C1 segment of cervical spinal cord (tissue), 14 donors: ENCODE measurements at places on chromosomes 7 and 10.

DNA sequence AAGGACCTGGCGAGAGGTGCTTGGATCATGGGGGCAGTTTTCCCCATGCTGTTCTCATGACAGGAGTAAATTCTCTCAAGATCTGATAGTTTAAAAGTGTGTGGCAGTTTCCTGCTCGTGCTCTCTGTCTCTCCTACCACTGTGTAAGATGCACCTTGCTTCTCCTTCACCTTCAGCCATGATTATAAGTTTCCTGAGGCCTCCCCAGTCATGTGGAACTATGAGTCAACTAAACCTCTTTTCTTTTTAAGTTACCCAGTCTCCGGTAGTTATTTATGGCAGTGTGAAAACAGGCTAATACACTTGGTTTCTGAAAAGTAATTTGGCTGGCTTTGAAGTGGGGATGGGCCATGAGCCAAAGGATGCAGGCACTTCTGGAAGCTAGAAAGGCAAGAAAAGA lies 268.0 kb upstream of the KAT6B start:
- DNase-seq = no peak

DNA sequence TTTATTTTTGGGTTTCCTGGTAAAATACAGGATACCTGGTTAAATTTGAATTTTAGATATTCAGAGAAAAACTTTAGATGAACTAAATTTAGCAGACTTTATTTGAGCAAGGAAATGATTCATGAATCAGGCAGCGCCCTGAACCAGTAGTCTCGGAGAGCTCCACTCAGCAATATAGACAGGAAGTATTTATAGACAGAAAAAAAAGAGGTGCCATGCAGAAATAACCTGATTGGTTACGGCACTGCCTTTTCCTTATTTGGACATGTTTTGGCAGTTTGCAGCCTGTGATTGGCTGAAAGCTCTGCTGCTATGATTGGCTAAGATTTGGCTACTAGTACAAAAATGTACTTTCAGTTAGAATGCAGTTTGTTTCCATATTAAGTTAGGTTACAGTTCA lies 198.3 kb upstream of the DKK1 start:
- no peak for DNase-seq

- DNase-seq = no peak
These were observed 294.3 kb downstream of the BBS9 start for GRCh38 chr7:33423646-33424020.

DNA sequence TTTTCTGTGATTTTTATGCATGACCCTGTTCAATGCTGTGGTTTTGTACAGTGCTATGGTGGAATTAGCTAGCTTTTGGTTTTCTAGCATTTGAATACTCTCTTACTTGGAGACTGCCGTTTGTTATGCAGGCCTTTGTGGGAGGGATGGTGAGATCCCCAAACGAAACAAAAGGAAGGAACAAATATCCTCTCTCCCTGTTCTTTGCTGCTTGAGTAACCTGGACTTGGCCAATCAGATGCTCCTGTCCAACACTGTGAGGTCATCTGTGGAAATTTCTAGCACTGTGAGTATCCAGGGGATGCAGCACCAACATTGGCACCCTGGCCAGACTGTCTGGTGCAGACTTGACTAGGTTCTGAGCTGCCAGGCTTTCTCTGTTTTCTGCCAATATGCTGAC lies 314.4 kb downstream of the ANKRD30A start:
- no peak for DNase-seq

GRCh38 chr10:16234916-16235315 lies 201.9 kb upstream of the PTER start:
- DNase-seq = no peak

- no peak for DNase-seq
These were observed 36.1 kb downstream of the STK32C start for GRCh38 chr10:132271458-132272230.

- DNase-seq = no peak
These were observed 116.9 kb downstream of the LRMDA start for GRCh38 chr10:75548356-75548755.

DNA sequence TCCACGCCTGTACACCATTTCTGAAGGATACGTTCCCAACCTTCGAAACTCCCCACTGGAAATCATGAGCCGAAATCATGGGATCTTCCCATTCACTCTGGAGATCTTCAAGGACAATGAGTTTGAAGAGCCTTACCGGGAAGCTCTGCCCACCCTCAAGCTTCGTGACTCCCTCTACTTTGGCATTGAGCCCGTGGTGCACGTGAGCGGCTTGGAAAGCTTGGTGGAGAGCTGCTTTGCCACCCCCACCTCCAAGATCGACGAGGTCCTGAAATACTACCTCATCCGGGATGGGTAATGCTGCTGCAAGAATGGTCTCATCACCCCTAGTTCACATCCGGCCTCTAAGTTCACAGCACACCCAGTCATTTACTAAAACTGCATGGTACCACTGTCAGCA lies 30.3 kb downstream of the PLA2G12B start:
- DNase-seq = no peak

- no peak for DNase-seq
These were observed 67.9 kb upstream of the SRRM3 start for GRCh38 chr7:76133839-76134238.

GRCh38 chr7:2411815-2412586 lies 8.6 kb downstream of the CHST12 start:
- DNase-seq = no peak

GRCh38 chr10:113243311-113243710 lies 293.3 kb downstream of the TCF7L2 start:
- DNase-seq = no peak

GRCh38 chr7:133958822-133959221 lies 168.3 kb upstream of the LRGUK start:
- no peak for DNase-seq

- no peak for DNase-seq
These were observed 2.7 kb downstream of the SND1 start for GRCh38 chr7:127654404-127655394.

DNA sequence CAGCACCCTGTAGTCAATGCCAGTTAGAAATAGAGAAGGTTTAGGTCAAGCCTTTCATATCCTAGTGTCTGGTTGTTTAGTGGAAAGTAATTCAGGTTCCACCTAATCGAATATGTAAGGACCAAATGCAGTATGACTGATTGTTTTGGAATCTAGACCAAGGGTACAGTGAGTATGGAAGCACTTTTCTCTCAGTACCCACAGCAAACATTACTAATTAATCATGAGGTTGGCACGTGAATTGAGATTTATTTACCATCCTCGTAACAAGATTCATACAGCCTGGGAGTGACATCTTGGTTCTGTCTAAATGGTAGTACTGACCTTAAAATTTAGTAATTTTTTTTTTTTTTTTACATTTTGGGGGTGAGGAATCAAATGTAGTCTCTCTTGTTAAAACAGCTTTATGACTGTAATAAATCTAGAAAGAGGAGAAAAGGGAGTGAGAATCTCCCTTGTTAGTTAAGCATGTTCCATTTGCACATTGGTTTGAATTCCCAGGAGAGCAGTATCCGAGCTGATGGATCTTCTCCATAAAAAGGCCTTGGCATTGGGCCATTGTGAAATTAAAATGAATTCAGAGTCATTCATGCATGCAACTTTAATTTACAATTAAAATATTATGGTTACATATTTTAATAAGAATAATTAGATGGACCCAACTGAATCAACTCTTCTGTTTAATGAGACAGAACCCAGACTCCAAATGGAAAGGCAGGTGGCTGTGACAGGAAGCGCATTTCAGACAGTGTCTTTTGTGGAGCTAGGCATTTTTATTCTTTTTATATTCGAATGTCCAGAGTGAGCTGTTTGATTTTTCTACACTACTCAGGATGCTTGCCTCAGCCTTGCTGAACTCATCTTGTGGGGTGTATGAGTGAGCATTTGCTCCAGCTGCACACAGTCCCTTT lies 57.6 kb downstream of the SNX10 start:
- no peak for DNase-seq

- no peak for DNase-seq
These were observed 101.0 kb upstream of the AGR3 start for GRCh38 chr7:16982640-16983350.

DNA sequence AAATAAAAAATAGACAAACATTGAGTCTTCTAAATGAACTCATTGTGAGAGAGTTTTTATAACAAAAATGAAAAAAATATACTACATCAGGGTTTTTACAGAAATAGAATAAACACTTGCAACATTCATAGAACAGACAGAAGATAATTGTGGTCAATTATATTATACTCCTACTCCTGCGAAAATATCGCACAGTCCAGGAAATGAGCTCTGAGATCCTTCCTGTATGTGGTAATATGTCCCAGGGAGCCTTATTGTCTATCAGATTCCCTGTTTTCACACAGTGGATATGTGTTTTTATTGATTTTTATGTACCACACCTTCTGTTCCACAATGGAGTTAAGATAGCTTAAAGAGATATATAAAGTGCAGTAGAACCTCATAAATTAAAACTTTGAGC lies 27.5 kb upstream of the RELN start:
- no peak for DNase-seq

DNA sequence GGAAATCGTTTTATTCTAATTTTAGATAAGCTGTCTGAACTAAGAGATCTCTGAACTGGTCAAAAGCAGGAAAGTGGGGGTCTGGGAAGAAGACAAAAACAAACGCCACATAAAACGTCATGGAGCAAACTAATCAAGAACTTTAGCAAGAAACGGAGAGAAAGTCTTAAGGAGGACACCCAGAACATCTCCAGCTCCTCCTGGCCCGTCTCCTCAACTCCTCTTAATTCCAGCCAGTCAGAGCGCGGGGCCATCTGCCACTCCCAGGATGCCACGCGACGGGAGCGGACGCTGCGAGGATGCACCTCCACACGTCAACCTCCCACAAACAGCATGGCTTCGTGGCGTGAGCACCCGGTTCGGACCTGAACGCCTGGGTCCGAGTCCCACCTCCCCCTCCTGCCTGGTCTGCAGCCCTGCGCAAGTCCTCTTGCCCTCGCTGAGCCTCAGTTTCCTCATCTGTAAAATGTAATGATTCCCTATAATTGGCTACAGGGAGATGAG lies 598 bp downstream of the MMS19 start:
- DNase-seq = no peak

DNA sequence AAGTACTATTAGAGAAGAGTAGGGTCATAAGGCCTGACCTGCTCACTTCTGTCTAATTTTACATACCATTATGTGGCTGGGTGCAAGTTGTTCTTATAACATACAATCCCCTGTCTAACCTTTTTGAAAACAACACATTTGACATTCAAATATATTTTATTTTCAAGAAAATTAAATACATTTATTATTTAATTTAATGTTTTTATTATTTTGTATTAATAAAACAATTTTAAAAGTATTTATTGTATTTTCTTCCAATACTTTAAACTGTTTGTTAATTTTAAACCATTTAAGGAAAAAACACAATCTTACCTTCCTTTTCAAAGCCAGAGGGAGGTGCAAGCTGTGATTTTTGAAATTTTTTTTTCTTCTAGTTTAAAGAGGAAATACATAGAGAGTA lies 232.8 kb downstream of the KCND2 start:
- DNase-seq = no peak

DNA sequence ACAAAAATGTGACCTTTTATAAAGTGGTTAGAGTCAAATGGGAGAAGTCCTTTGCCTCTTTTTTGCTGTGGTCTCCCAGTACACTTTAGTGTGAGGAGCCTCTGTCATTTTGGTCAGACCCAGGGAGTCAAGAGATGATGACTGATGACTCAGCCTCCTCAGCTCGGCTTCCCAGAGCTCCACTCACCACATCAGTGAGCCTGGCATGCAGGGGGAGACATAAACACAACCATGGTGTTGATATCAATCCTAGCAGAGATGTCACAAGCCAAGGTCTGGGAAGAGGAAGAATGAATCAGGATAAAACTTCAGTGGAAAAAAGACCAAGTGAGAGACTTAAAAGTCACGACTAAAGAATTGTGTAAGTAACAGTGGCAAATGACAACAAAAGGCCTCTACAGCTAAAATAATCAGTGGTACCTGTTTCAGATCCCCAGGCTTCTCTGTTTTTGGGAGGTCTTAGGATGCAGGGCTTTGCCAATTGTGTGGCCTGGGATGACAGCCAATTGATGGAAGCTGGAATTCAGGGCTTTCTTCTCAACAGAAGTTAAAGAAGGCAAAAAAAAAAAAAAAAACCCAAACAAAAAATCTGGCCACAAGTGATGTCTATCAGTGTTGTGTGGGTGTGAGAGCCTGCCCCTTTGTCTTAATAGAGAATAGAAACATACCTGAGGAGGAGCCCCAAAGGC lies 50.2 kb downstream of the TFAM start:
- no peak for DNase-seq

- DNase-seq = no peak
These were observed 834 bp downstream of the CDH23 start for GRCh38 chr10:71397296-71398212.

GRCh38 chr7:157664871-157665633 lies 328.2 kb downstream of the DNAJB6 start:
- DNase-seq = no peak

DNA sequence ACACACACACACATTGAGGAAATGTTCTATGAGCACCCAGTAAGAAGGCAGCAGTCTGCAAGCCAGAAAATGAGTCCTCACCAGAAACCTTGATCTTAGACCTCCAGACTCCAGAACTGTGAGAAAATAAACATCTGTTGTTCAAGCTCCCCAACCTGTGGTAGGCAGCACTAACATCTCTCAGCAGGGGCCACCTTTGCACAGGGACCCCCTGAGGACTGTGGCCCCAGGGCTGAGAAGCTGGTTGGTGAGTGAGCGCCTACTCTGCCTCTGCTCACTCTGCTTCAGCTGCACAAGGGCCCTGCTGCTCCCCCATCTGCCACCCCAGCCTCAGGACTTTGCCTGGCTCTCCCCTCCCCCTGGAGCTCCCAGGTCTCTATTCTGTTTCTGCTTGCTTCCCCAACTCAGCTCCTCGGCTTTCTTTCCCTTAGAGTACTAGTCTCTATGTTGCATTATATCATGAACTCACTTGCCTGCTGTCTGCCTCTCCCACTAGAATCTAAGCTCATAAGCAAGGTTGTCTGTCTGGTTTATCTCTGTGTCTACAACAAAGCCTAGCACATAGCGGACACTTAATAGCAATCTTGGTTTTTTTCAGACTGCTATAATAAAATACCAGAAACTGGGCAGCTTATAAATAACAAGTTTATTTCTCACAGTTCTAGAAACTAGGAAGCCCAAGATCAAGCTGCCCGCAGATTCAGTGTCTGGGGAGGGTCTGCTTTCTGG lies 40.4 kb upstream of the PRLHR start:
- DNase-seq = no peak

DNA sequence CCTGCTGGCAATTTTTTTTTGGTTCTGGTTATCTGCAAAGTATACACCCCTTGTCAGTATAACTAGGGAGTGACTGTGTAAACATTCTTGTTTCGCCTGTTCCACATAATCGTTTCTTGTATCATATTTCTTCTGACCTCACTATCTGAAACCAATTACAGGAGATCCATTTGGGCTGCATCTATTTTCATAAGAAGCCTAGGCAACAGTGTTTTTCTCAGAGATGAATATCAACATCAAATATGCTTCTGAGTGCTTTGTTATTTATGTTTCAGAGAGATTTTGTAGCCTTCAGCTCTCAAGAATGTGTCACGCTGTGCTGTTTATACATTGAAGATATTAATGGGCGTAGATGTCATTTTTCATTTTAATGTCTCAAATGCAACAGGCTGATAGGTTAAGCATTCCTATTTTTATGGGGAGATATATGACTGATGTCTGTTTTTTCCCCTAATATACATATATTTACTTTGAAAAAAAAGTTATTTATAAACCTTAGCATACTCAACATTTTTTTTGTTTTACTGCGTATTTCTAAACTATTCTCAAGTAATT lies 115.5 kb downstream of the FOXP2 start:
- DNase-seq = no peak
